Stimulated activated CD8-positive, alpha-beta memory T cell treated with anti-CD3 and anti-CD28 coated beads, Interleukin-4, amount 100 ng/mL, for 4 hours (primary cell): ENCODE measurements at places on chromosomes 3 and 15.

DNA sequence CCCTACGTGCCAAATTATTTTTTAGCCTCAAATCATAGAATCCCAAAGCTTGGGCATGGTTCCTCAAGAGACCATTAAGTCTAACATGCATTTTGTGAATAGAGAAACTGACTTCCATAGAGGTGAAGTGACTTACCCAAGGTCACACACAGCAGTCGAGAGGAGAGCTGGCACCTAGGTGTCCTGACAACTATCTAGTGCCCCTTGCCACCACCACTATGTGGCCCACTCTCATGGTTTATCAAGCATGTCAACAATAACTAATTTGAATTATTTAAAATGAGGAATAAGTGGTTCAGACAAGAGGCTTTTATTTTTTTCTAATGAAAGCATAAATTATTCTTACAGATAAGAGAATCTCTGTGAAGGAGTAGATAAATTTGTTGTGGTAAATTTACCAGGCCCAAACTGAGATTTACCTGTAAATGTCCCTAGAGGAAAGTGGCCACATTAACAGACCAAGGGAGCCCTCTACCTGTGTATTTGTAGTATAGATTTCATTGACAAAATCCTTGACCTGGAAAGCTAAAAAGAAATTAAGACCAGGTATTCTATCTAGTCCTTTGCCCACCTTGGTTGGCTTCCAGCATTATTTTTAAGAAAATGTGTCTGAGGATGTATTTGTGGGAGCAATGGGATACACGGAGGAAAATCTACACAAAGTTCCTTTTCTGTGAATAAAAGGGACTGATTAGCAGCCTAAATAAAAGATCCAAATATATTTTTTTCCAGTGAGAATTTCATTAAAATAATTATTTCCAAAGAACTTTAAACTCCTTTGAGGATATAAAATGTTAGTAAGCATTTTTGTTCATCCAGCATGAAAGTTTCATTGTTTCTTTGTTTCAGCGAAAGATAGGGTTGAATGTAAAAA lies 49.1 kb downstream of the IQCH start:
- no peak for DNase-seq

- no peak for DNase-seq
These were observed 171.2 kb upstream of the WNT5A start for GRCh38 chr3:55658270-55658669.

GRCh38 chr3:157159037-157159761 lies 748 bp downstream of the CCNL1 start:
- peak; percentile 53 for DNase-seq

DNA sequence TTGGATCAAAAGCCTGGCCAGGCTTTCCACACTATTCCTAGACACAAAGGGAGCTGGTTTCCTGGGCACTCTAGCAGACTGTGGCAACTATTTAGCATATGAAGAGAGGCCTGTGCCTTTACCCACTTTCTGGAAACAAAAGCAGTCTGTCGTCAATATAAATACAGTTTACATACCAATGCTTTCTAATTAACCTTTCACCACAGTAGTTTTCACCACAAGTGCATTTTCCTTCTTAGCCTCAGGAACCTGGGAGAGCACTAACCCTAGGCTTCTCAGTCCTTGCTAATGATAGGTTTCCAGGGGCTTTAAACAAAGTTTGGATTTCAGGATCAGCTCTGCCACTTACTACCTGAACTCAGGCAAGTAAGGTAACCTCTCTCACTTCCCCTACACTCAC lies 499.1 kb downstream of the MAGI1 start:
- DNase-seq: no peak

DNA sequence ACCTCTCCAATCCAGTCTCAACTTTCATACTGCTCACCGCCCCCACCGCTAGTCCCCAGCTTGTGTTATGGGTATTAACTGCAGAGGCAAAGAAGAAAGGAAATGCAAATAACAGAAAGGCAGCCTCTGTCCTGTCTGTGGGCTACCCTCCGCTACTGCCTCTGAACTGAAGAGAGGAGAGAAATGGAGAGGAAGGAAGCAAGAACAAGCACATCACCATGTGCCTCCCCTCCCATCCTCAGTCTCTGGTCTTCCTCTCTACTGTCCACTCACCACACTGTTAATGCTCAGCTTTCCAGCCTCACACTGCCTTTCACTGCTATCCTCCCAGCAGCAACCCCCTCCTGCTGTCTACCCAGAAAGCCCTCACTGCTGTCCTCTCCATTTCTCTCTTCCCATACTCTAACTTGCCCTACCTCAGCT lies 139.0 kb upstream of the SLC2A2 start:
- DNase-seq: no peak

- no peak for DNase-seq
These were observed 331 bp downstream of the RNU6-1 start for GRCh38 chr15:67839499-67839928.

GRCh38 chr3:59866076-59866475 lies 816.3 kb upstream of the CFAP20DC start:
- DNase-seq: no peak

GRCh38 chr3:175456466-175456865 lies 597.3 kb downstream of the NAALADL2 start:
- no peak for DNase-seq

DNA sequence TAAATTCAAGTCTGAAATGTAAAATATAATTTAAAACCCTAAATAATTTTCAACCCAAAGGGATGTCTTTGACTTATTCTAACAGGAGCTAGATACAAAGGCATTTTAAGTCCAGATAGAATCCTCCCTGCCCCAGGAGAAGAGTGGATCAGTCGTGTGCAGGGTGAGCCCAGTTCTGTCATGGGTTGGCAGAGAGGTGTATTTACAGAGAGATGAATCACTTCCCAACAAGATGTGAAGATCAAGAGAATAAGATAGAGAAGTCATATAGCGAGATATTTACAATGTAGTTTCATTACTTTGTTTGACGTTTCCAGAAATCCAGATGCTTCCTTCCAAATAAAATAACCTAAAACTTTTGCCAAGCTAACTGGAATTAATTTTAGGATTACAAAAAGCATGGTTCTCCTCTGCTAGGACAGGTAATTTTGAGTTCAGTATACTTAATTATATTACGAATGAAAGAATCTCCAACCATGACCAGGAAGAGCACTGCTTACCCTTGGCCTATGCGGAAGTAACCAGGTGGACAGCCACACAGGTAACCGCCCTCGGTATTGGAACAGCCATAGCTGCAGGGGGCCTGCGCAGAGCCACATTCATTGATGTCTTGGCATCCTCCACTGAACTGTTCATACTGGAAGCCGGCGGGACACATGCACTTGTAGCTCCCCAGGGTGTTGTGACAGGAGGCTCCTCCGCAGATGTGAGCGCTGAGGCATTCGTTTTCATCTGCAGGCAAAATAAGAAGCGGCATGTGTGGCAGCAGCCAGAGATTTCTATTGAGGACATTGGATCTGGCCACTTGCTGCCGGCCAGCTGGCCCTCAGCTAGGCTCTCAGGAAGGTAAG lies 84.0 kb downstream of the DUT start:
- no peak for DNase-seq

GRCh38 chr3:131067983-131068382 lies 41.3 kb downstream of the NEK11 start:
- no peak for DNase-seq

GRCh38 chr3:182485301-182485700 lies 308.0 kb upstream of the ATP11B start:
- DNase-seq: no peak

DNA sequence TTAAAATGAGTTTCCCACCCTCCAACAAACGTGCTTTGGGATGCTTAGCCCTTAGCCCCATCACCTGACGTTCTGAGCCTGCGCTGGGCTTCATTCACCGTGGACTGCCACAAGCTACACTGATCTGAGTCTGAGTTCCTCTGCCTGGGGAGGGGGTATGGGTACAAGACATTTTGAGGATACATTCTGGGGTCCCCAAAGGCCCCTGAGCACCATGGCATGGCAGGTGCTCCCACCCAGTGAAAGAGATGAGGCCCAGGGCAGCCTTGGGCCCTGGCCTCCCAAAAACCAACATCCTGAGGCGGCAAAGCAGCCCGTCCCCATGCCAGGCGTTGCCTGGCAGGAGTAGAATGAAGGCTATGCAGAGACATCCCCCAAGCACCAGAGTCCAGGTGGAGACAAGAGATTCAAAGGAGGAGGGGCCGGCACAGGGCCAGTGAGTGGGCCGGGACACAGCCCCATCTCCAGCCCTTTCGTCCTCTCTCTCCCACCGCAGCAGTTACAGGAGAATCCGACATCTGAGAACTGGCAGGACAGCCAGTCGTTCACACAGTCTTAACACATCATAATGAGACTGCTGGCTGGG lies 74.5 kb downstream of the VGLL4 start:
- no peak for DNase-seq

- no peak for DNase-seq
These were observed 126.6 kb downstream of the SRGAP3 start for GRCh38 chr3:9122732-9123364.

DNA sequence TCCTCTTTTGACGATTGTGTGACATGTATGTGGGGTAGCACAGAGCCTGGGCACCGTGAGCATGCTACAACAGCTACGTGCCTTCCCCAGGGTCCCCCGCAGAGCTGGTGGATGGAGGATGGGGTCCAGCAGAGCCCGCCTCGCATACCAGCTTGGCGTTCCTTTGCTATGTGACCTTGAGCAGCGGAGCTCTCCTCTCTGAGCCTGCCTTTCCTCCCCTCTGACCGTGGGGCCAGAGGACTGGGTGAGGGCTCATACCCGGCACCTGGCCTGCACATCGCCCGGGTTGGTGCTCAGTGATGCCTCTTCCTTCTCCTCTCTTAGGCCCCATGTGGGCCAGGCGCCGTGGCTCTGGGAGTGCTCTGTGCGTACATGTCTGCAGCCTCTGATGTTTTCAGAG lies 73.4 kb downstream of the FBLN2 start:
- DNase-seq: no peak

GRCh38 chr3:44521721-44522120 lies 33.3 kb upstream of the ZKSCAN7 start:
- no peak for DNase-seq

DNA sequence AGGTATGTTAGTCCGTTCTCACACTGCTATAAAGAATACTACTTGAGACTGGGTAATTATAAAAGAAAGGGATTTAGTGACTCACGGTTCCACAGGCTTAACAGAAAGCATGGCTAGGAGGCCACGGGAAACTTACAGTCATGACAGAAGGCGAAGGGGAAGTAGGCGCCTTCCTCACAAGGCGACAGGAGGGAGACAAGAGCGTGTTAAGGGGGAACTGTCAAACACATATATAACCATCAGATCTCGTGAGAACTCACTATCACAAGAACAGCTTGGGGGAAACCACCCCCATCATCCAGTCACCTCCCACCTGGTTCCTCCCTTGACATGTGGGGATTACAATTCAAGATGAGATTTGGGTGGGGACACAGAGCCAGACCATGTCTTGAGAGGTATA lies 30.4 kb downstream of the SPRED1 start:
- DNase-seq: no peak

DNA sequence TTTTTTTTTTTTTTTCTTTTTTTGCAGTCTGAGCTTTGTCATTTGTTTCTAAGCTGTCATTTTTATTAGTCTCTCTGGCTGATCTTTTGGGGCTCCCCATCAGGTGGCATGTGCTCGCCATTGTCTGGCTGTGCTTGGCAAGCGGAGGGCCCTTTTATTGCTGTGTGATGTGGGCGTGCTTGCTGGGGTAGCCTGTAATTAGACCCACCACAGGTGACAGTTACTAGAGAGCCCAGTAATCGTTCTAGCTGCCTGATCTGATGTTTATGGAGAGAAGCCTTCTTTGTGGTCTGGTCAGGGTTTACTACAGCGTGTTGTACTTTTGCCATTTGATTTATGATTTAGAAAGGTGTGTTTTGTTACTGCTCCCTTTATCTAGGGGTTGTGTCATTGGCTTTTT lies 179.9 kb downstream of the MCTP2 start:
- DNase-seq: no peak

DNA sequence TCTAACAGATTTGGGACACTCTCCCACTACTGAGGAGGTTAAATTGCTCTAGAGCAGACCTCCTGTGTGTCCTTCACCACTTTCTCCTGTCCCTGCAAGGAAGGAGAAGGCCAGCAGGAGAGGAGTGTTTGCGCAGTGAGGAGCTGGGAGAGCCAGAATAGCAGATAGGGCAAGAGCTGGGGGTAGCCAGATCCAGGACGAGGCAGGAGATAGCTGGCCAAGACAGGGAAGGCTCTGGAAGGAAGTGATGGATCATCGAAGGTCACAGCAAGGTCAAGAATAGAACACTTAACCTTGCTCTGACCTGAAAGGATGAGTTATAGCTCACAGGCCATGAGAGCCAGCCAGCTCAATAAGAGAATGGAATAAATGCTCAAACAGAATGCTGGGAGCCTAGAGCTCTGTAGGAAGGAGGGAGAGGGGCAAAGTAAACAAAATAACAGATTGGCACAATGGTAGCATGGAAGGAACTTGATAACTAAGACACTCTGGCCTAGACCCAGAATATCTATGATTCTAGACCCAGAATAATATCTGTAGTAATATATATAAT lies 37.5 kb upstream of the FSIP1 start:
- no peak for DNase-seq

GRCh38 chr3:104885214-104885814 lies 481.4 kb upstream of the ALCAM start:
- DNase-seq: no peak

GRCh38 chr3:182789371-182789770 lies 3.9 kb upstream of the ATP11B start:
- no peak for DNase-seq

DNA sequence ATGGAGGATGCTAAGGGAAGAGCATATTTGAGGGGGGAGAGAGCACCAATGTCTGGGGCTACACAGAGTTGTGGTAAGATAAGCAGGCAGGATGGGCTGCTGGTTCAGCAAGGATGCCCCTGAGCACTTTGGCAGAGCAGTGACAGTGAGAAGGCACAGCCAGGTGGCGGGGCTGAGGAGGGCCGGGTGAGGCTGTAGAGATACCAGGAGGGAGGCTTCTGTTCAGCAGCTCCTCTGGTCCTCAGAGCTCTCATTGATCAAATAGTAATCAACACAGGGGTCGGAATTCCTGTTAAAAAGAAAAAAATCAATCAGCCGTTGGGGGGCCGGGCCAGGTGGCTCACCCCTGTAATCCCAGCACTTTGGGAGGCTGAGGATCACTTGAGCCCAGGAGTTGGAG lies 11.5 kb upstream of the XIRP1 start:
- DNase-seq: no peak

GRCh38 chr15:70358011-70358819 lies 260.5 kb upstream of the TLE3 start:
- DNase-seq: no peak

GRCh38 chr3:32706348-32707025 lies 21.5 kb downstream of the CNOT10 start:
- no peak for DNase-seq

DNA sequence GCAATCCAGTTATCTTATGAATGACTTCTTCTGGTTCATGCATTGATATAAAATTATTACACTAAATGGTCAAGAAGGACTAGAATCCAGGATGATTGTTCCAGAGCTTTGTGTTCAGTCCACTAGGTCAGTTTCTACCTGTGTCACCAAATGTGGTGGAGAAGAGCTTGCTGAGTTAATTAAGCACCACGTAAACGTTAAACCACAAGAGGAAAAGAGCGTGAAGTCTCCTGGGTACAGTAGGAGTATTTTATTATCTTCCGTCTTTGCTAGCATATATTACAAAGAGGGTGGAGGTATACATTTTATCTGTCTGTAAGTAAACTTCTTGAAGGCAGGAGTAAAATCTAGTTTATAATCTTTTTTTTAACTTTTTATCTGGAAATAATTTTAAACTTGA lies 23.5 kb downstream of the CHP1 start:
- DNase-seq: no peak

GRCh38 chr3:142926368-142926944 lies 37.0 kb downstream of the PAQR9 start:
- DNase-seq: no peak
